Fibroblast of pulmonary artery (primary cell): ENCODE measurements at places on chromosomes 16 and 17.

- no peak for DNase-seq
These were observed 28.2 kb upstream of the ETV4 start for GRCh38 chr17:43574348-43574747.

- no peak for DNase-seq
These were observed 5.0 kb downstream of the HERPUD1 start for GRCh38 chr16:56936950-56937349.

DNA sequence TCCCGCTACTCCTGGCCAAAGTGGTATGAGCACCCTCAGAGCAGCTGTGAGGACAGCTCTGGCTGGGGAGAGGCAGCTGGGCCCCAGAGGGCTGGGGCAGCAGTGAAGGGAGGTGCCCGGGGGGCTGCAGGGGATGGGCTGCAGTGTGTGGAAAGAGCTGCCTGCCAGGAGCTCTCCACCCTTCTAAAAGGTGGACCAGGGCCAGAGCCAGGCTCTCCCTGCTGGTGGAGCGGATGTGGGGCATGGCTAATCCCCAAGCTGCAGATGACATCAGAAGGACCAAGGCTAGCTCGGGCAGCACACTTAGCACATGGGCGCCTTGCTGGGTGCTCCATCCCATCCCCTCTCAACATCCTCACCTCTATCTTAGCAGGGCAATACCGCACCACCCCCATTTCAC is 103.1 kb downstream of the SDK2 start:
- no peak for DNase-seq

- DNase-seq: no peak
These were observed 12.7 kb downstream of the CCL16 start for GRCh38 chr17:35968520-35969054.

- DNase-seq: peak; percentile 48
These were observed 47.8 kb downstream of the NFAT5 start for GRCh38 chr16:69613378-69614154.

DNA sequence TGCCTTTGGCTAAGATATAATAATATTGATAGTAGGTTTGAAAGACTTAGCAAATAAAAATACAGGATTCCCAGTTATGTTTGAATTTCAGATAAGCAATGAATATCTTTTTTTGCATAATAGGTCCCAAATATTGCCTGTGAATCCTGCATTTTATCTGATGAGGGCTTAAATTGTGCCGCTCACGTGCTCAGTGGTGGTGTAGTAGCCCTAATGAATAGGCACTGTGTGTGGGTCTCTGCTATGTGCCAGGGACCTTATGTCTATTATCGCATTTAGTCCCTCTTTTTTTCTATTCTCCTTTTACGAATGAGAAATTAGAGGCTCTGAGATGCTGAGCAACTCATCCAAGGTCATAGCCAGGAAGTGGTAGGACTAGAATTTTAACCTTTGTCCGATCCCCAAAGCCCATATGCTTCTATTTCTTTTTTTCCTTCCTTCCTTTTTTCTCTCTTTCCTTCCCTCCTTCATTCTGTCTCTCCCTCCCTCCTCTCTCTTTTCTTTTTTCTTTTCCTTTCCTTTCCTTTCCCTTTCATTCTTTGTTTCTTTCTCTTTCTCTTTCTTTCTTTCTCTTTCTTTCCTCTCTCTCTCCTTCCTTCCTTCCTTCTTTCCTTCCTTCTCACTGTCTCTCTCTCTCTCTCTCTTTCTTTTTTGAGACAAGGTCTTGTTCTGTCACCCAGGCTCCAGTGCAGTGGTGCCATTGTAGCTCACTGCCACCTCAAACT is 47.2 kb downstream of the RGS9 start:
- no peak for DNase-seq

DNA sequence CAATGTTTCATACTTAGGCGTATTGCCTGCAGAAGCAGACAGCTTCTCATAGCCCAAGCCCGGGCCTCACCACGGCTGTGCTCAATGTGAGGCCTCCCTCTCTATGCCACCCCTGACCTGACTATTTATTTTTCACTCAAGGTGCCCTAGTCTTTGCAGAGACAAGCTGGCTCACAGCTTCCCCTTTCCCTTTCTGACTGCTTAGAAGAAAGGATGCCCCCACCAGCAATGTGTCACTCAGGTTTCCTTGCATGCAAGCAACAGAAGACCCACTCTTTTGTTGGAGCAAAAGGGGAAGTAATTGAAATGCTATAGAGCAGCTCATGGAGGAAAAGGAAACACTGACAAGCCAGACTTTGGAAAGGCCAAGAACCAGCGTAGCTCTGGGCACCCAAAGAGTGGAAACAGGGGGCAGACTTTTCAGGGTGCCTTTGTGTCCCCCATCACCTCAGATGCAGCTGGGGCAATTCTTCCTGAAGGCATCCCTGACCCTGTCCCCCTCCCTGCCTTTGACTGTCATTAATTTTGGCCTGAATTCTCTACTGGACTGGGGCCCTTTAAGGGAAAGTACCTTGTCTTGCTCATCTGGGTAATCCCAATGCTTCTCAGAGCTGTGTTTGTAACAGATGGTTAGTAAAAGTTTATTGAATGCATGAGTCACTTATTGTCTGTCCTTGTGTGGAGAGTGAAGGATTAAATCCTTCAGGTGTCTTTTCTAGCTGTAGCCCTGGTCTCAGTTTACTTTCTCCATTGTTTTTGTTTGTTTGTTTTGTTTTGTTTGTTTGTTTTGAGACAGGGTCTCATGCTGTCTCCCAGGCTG is 17.8 kb downstream of the RGS9 start:
- no peak for DNase-seq

DNA sequence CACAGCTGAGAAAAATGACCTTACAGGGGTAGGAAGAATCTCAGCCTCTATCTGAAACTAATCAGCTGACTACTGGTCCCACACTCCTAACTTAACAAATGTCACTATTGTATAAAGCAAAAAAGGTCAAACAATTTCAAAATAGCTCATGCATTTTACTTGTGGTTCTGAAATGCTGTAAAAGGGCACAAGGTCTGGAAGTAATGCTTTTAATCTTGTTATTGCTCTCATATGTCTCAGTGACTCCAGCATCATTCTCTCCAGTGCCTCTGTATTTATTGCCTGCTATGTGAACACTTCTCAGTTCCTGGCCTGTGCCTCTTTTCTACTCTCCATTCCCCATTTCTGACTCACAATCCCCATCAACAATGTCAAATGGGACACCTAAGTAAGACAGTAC is 937.7 kb downstream of the CDH11 start:
- DNase-seq: no peak

DNA sequence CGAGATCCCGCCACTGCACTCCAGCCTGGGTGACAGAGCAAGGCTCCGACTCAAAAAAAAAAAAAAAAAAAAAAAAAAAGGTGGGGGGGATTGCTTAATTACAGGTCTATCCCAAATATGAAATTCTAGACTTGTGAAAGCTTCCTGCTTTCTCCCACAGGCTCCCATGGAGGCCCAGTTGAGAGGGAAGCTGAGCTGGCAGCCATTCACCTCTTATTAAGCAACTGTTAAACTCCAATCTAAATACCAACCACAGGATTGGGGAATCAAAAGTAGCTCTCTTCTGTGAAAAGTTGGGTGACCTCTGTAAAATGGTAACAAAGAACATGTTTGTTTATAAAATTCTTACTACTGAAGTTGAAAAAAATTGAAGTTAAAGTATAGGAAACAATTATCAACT is 45.8 kb upstream of the STAC2 start:
- DNase-seq: peak; percentile 63

- DNase-seq: no peak
These were observed 84.1 kb downstream of the BANP start for GRCh38 chr16:88035292-88035691.

DNA sequence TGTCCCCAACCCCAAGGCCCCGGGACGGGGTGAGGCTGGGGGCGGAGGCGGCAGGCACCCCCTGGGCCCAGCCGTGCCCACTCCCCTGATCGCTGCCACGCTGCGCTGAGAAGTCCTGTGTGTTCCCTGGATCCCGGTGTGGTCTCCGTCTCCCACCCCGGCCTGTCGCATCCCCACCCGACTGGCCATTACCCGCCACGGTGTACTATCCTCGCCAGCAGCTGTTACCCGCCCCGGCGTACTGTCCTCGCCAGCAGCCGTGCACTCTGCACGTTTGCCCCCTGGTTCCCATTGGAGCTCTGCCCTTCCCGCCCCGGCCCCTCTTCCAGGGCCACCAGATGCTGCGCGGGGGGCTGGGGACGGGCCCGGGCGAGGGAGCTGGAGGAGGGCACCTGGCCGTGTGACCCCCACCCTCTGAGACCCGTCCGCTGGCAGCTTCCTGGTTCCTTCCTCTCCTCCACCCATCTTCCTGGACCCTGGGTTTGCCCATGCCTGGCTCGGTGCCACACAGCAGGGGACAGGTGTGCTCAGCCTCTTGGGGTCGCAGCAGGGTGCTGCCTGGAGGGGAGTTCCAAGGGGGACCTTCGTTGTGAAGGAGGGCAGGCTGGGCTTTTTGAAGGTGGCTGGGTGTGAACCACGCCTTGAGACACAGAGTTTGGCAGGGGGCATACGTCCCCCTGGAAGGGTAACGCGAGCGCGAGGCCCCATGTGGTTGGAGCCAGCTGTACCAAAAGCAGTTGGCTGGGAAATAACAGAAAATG is 19.7 kb downstream of the BAHCC1 start:
- DNase-seq: no peak

- DNase-seq: no peak
These were observed 18.9 kb downstream of the CDR2 start for GRCh38 chr16:22355487-22355908.

DNA sequence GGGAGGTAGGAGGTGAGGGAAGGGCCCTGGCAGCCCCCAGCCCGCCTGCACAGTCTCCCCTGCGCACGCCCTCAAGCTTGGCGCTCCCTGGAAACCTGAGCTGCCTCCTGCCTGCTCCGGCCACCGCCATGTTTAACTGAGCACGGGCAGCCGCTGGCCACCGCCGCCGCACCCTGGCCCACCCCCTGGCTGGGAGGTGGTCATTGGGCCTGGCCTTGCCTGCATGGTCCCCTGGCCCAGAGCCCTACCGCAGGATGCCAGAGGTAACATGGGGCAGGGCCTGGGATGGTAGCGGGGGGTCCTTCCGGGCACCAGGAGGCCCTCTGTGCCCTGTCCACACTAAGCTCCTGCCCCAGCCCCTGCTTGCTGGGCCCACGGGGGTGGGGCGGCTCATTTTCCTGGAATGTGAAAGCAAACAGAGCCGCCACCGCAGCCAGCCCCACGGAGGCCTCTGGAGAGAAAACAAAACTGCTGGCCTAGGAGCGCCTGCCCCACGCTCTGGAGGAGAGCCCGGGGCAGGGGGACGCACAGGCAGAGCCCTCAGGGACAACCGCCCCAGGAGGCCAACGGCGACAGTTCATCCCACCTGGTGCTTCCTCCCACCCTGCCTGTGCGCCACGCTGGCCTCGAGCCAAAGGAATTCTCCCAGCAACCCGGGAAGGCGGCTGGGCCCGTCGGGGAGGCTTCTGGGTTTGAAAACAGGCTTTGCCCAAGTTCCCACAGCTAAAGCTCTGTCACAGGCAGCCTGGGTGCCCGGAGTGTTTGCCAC is 8.9 kb downstream of the NHERF2 start:
- DNase-seq: peak; percentile 65

- DNase-seq: no peak
These were observed 20.5 kb upstream of the MYH10 start for GRCh38 chr17:8651013-8651412.

DNA sequence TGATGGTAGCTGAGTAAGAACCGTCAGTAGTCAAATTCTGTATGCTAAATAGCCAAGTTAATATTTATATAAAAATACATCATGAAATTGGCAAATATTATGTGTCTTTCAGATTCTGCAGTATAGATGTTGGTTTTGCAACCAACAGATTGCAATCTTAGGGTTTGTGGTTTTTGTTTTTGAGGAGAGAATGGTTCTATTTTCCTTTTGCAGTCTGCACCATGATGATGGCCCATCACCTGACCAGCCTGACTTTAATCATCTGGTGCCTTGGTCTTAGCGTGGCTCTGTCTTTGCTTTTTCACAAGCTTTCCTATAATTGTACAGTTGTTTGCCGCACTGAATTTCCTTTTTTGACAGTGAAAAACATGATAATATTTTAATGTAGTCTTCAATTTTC is 50.7 kb downstream of the NUP93 start:
- DNase-seq: no peak

- DNase-seq: no peak
These were observed 150.5 kb downstream of the KATNIP start for GRCh38 chr16:27700304-27700995.

GRCh38 chr16:88319116-88319965 is 63.4 kb upstream of the ZNF469 start:
- no peak for DNase-seq

DNA sequence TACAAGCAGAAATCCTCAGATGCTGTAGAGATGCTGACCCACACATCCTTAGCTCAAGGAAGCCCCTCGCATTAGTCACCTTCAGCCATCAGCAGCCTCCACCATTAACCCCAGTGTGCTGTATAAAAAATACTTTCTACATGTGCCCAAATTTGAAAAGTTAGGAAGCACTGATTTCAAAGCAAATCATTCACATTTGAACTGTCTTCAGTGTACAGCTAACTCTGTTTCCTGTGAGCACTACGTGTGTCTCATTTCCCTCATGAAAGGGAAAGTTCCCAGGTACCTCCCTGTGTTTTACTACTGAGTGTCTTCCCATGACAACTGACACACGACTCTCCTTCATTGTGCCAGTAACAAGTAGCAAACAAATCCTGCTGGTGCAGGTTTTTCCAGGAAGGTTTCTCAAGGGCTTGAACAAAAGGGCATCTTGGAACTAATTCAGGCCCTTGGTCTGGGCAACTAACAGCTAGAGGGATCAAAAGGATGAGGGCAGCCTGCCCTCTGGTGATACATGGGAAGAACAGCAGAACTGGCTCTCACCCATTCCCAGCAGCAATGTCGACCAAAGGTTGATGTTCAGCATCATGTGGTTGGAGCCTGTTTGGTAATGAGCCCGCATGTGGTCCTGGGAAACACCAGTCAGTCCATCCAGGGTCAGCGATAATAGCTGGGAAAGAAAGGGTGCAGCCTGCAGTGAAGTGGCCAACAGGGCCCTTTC is 4.0 kb downstream of the SLC35B1 start:
- peak; percentile 64 for DNase-seq

- DNase-seq: no peak
These were observed 25.6 kb upstream of the CPPED1 start for GRCh38 chr16:12829096-12829888.
